ENCODE measurements at places on chromosomes 6 and 20.

DNA sequence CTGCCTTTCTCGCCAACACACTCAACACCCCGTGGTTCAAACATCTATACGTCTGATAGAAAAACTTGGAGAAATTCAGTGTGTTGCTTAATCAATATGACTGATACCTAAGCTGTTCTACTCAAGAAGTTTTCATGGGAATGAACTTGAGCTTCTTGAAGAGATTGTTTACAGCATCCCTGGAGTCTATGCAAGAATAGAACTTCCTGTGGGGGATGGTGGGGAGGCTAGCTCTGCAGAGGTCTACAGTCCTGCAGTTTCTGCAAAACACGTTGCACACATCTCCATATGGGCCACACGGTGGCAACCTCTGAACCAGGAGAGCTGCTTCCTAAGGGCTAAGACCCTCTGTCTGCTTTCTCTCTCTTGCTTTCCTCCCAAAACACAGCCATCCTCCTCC lies 32.7 kb upstream of the FANCE start:
- peak; percentile 12 for DNase-seq

- no peak for DNase-seq
Observed at GRCh38 chr6:22145376-22145775, 151.5 kb downstream of the PRL start.

GRCh38 chr6:9646342-9647070 lies 768.4 kb downstream of the TFAP2A start:
- DNase-seq = no peak

DNA sequence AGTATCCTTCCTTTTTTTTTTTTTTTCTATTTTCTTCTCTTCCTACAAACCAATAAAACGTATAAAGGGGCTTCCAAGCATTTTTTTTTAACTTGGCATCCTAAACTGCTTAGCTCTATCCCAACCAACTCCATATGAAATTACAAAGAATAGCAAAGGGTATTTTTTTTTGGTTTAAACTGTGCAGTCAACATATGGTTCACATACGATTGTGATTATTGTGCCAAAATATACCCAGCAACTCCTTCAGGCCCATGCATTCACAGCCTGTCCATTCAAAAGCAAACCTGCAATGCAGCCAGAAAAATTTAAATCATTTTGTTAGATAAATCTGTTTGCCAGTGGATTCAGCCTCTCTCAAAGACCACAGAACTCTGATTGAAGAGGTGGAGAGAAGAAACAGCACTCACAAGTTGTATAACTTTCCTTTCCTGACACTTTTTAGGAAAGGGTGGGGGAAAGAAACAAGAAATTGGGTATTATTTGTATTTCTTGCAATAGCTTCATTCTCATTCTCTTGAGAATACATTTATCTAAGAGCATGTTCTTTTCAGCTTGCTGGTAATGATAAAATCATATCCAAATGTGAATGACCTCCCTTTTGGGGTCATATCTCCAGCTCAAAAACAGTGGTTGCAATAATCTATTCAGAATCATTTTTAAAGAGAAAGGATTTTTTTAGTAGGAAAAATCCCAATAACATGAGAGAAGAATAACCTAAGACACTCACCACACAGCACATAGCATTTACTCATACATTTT lies 701.3 kb upstream of the CHD6 start:
- DNase-seq = no peak

DNA sequence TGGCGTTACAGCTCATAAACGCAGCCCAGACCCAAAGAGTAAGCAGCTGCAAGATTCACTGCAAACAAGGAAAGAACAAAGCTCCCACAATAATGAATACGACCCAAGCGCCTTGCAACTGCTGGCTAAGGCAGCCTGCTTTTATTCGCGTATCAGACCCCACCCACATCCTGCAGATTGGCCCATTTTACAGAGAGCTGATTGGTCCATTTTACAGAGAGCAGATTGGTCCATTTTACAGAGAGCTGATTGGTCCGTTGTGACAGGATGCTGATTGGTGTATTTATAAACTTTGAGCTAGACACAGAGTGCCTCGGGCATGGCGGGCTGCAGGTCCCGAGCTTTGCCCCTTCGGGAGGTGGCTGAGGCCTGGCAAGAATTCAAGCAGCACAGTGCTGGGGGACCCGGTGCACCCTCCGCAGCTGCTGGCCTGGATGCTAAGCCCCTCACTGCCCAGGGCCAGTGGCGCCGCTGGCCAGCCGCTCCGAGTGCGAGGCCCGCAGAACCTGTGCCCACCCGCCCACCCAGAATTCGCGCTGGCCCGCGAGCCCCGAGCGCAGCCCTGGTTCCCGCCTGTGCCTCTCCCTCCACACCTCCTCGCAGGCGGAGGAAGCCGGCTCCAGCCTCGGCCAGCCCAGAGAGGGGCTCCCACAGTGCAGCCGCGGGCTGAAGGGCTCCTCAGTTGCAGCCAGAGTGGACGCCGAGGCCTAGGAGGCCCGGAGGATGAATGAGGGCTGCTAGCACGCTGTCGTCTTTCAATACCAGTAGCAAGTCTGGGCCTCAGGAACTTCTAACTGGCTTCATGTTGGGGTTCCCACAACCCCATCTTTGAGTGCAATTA lies 11.2 kb upstream of the RPS10 start:
- DNase-seq = no peak

DNA sequence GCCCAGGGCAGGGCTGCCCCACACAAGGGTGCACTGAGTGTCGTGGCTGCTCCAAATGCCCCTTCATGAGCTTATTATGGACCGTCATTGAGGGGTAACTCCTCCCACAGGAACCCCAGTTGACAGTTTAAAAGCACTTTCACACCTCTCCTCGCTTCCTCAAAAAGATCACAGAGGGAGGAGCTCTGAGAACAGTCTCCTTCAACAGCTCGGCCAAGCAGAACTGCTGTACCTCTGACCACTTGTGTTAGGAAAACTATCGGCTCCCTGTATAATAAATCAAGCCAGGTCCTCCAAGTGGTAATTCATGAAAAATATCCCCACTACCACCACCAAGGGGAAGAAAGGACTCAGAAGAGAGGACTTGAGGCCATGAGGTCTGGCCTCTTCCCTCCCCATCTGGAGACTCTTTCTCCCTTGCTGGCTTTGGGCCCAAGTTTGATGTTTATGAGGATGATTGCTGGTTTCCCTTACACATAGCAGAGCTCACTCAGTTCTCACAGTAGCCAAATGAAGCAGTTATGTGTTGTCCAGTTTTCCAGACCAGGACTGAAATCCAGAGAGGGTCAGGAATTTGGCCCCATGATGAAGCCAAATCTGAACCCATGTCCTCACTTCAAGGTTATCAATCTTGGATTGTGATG lies 8.7 kb downstream of the SNX21 start:
- no peak for DNase-seq

DNA sequence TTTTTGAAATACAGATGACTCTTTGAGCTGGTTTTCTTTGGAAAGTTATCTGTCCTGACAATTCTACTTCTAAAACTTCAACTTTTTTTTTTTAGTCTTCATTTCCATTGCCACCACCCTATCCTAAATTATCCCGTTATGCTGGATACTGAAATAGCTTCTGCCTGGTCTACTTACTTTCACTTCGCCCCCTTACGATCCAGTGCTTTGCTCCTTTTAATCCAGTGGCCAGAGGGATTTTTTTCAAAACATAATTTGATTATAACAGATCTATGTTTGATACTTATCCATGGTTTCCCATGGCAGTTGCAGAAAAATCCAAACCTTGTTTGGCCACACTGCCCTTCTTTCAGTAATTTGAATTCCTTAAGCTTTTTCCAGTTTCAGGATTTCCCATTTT lies 27.4 kb downstream of the ASXL1 start:
- DNase-seq = no peak

DNA sequence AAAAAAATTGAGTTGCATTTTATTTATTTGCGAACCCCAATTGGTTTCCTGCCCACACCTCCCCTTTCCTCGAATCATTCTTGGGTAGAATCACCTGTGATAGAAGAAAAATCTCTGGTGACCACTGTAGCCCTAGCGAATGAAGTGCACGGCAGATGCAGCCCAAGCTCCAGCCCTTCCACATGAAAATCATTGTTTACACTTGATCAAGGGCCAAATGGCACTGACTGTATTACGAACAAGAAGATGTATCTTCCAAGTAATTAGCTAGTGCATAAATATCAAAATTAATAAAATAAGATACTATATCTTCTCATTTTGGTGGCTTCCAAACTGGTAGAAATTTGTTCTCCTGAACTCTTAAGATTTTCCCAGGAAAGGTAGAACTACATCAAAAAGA lies 93.4 kb upstream of the ARID1B start:
- no peak for DNase-seq

GRCh38 chr20:63333241-63333836 lies 27.8 kb downstream of the CHRNA4 start:
- no peak for DNase-seq

DNA sequence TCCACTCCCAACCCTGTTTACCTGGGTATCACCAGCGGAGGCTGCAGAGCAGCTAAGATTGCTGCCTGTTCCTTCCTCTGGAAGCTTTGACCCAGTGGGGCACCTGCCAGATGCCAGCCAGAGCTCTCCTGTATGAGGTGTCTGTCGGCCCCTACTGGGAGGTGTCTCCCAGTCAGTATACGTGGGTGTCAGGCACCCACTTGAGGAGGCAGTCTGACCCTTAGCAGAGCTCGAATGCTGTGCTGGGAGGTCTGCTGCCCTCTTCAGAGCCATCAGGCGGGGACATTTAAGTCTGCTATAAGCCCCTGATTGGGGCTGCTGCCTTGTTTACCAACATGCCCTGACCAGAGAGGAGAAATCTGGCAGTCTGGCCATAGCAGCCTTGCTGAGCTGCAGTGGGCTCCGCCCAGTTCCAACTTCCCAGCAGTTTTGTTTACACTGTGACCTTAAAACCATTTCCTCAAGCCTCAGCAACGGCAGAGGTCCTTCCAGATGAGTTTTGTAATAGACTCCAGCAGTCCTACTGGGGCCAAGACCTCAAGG lies 2.8 kb downstream of the RAET1E start:
- peak; percentile 15 for DNase-seq

DNA sequence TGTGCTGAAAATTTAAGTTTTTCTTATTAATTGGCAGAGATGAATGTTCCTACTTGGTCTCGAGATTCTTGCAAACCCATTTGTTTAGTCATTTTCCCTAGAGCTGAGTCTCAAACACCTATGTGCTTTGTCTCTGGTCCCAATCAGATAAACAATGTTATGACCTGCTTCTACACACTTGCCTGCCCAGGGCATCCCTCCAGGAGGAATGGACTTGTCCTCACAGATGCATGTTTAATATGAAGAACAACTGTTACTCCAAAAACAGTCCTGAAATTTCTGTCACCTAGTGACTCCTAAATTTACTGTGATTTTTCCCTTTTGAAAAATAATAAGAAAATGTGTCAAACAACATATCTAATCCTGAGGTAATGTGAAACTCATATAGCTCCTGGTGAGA lies 43.7 kb downstream of the HDGFL1 start:
- DNase-seq = no peak

DNA sequence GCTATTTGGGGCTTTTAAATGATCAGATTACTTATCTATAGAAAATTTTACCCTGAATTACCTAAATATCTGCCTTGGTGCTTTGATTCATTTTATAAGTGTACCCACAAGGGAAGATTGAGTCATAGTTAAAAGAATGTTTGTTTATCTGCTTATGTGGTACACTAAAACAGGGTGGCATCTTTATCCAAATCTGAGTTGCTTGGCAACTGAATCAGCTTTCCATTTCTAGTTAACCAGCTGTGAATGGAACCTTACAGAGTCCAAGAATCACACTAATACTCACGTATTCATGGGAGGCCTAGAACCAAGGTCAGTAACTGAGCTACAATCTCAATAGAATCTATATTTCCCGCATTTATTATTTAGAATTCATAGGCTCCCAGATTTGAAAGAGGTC lies 44.0 kb upstream of the CAP2 start:
- DNase-seq = no peak

DNA sequence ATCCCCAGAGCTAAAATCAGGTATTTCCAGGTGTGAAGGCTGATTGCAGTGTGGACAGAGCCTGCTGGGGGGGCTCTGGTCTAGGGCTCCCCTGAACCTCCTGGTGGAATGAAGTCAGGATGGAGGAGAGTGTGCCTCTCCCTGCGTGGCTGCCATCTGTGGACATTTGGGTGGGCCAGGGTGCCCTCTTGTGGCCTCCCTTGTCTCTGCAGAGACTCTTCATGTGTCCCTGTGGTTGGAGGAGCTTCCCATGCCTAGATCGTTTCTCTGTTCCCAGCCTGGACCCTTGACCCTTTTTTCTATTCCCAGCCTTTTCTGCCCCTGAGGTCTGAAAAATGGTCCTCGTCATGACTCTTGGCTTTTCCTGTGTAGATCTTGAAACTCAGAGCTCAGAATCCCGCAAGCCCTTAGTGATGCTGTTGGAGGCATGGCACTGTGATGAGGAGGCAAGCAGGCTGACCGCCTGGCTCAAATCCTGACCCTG lies 9.9 kb upstream of the PSMF1 start:
- peak; percentile 70 for DNase-seq

GRCh38 chr6:31336896-31337496 lies 20.0 kb downstream of the HLA-B start:
- DNase-seq = no peak

- DNase-seq = no peak
Observed at GRCh38 chr6:143980921-143981320, 27.1 kb downstream of the PLAGL1 start.

- no peak for DNase-seq
Observed at GRCh38 chr6:71602385-71603007, 283.9 kb upstream of the RIMS1 start.

DNA sequence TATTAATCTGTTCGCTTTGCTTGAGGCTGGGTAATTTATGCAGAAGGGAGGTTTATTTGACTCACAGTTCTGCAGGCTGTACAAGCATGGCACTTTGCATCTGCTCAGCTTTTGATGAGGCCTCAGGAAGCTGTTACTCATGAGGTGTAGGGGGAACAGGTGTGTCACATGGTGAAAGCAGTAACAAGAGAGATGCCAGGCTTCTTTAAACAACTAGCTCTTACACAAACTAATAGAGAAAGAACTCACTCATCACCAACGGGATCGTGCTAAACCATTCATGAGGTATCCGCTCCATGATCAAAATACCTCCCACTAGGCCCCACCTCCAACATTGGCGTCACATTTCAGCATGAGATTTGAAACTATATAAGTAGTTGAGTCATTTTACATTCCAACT lies 34.4 kb upstream of the GCLC start:
- DNase-seq = no peak

DNA sequence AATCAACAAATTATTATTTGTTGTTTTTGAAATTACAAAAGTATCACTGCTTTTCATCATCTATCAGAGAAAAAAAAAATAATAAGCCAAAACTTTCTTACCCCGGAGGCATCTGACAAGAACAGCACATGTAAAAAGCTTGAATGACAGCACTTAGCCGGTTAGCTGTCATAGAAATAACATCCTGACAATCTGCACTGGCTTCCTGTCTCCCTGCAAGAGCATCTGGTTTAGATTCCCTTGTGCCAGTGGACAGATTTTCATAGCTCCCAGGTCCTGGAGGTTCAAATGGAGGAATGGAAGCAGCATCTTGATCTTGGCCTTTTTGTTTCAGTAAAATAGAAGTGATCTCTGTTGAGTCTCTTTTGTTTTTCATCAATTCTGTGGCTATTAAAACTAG lies 74.8 kb downstream of the HACE1 start:
- DNase-seq = no peak

DNA sequence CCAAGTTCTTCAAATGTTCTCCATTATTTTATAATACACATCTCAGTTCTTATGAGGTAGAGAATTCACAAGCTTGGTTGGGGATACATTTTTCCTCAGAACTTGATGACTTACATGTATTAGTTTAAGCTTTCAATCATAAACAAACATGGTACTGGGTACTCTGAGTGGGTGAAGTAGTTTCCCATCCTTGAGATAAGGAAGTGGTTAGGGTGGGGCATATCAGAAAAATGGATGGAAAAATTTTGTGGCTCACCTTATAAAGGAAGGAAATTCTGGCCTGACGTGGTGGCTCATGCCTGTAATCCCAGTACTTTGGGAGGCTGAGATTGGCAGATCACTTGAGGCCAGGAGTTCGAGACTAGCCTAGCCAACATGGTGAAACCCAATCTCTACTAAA lies 52.0 kb downstream of the CD164 start:
- DNase-seq = peak; percentile 33

Measured in hematopoietic multipotent progenitor cell treated with erythropoietin and hydrocortisone succinate and interleukin-3 and kit ligand, for 8 days (in vitro differentiated cells).